CD4-positive, CD25-positive, alpha-beta regulatory T cell (primary cell): ENCODE measurements at places on chromosomes 2 and 18.
A peak's percentile ranks its signal among the peaks of the same experiment; 100 is the strongest.

DNA sequence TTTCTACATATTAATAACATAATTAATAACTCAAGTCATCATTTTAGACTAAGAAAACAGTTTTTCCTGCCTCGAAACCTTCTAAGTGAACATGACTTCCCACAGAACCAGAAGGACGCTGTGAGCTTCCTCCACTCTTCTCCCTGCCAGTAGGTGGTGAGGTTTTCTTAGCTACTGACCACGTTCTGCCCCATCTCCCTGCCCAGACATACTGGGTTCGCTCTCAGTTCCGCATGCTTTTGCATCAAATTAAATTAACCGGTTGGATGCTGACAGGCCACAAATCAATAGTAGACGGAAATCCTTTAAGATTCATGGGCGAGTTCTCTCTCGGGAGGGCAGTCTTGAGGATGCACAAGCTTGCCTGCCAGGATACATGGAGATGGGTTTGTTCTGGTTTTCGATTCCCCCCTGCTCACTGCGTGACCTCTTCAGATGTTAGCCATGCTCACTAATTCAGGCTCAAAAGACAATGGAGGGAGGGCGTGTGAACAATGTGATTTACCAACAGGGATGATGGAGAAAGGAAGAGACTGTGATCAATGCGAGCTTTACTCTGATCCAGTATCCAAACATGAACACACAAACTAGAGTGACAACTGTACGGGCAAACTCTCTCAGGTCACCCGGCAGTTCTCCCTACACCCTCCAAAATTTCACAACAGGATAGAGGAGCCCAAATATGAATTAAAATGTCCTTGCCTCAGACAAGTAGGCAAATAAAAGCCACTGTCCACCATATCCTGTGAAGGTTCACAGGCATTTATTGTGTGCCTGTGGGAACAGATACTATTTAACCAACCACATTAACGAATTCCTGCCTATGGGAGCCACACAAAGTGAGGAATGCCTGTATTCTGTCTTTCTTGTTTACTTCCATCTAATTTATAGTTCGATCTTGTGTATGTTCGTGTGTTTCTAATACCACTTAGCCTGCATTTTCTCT is 375.7 kb downstream of the EIPR1 start:
- DNase-seq: no peak

GRCh38 chr2:73020306-73020656 is 51.2 kb downstream of the SFXN5 start:
- no peak for DNase-seq

GRCh38 chr18:43642727-43643330 is 365.5 kb upstream of the SYT4 start:
- DNase-seq: no peak

DNA sequence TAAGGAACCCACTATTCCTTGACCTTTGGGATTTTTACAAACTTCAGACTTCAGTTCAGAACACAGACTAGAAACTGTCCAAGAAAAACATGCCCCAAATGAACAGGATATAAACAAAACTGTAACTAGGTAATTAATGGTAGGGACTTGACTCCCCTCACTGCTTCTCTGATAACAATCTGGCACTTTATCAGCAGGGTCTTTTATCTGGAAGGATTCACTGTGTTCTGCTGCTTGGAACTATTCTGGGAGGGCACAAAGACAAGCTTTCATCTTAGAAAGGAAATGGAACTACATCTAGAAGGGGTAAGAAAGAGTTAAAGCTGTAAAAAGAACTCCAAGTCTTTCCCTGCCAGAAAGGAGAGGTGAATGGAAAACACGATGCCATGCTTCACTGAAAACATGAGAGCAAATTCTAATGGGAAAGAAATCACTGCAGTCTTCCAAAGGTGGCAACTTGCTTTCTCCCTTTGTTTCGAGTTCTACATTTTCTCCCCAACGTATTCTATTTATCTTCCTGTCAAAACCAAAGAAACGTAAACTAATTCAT is 181.2 kb downstream of the THADA start:
- DNase-seq: no peak

GRCh38 chr2:214135966-214136365 is 274.9 kb upstream of the VWC2L start:
- DNase-seq: no peak

GRCh38 chr2:231139796-231140195 is 15.0 kb upstream of the HTR2B start:
- DNase-seq: no peak

GRCh38 chr2:51710222-51710621 is 678.3 kb upstream of the NRXN1 start:
- DNase-seq: peak; percentile 1

DNA sequence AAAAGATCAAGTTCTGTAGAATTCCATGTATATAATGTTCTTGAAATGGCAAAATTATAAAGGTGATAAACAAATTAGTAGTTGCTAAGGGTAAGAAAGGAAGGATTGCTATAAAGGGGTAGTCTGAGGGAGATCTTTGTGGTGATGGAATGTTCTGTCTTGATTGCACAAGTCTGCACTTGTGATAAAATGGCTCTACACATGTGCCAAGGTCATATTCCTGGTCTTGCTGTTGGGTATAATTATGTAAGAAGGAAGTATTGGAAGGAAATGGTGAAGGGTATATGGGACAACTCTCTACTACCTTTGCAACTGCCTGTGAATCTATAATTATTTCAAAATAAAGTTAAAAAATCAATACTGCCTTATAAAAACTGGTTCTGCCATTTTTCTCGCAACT is 15.3 kb downstream of the SGPP2 start:
- no peak for DNase-seq

DNA sequence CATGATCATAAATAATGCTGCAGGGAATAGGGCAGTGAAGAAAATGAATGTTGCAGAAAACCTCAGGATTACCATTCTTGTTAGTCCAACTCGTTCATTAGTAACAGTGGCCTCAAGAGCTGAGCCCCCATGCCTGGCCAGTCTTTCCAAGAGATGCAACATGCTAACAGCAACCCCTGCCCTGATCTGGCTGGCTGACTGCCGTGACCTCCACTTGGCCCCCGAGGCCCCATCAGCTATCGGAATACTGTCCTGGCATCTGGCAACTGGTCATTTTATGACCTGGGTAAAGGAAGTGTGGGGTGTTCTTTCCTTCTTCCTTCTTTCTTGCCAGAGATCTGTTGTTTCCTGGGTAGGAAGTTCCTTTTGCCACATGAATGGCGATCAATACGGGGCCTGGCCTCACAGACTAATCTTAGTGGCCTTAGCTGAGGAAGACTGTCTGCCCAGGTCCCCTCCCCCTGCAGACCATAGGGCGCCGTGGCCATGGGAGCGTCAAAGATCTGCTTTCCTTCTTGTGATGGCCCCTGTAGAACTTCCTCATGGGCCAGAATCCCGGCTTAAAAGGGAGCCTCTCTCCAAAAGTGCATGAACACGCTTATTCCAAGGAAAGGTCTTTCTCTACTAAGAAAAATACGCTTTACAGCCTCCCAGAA is 10.6 kb upstream of the TRABD2A start:
- DNase-seq: no peak

DNA sequence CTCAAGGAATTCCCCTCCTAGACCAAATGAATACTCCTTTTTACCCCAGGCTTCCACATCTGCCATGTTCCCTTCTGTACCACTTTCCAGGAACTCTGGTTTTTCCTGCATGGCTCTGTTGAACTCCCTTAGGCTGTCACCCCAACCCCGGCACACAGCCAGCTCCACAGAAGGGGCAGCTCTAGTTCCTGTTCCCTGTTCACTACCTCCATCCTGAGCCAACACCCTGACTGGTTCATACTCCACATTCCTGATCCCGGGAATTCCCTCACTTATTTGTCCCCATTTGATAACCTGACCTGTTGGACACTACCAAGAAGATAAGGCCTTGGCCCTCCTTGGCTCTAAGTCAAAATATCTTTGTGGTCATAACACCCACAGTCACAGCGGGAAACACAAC is 280.9 kb upstream of the RAB6C start:
- DNase-seq: no peak

GRCh38 chr2:144663207-144663606 is 143.3 kb upstream of the ZEB2 start:
- no peak for DNase-seq

DNA sequence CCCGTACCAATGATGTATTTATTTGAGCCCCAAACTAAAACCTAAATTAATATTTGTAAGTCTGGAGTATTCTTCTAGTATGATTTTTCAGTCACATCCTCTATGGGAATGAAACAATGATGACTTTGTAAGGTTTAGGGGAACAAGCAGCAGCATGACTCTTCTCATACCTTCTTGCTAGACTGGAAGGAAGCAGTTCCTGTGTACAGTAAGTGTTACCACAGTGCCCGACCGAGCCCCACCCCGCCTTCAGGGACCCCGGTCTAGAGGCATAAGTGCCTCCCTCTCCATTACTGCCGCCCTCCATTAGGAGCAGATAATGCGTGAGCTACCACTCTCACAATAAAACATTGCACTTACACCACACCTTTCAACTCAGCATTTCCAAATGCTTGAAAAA is 599.3 kb downstream of the ARHGAP15 start:
- no peak for DNase-seq

DNA sequence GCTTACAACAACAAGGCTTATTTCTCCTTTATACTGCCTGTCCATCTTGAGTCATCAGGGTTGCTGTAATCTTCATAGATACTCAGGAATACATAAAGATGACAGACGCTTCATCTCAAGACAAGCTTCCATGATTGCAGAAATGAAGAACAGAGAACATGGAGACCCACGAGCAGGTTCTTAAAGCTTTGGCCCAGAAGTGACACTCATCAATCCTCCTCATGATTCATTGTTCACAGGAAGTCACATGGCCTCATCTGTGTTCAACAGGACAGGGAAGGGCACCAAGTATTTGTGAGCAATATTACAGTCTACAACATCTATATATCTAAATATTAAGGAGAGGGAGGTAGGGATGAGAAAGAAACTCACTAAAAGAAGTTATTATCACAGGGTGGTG is 36.5 kb upstream of the PGAP1 start:
- DNase-seq: no peak

GRCh38 chr18:11155034-11155759 is 5.8 kb upstream of the PIEZO2 start:
- no peak for DNase-seq

DNA sequence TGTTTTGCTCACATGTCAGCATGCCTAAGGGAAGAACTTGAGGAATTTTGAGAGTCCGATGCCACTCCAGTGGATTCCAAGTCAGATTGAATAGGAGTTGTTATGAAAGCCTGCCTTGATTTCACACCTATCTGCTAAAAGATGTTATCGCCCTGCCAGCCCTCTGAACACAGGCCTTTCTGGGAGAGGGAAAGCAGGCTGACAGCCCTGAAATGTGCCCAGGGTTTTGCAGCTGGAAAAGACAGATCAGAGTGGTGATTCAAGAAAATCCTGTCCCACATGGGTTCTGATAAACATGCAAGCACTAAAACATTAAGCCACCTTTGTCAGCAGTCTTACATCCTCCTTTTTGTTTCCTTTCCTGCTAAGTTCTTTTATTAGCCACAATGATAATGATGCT is 1752.9 kb upstream of the CELF4 start:
- DNase-seq: no peak

GRCh38 chr2:183505911-183506310 is 381.7 kb downstream of the NUP35 start:
- DNase-seq: no peak

DNA sequence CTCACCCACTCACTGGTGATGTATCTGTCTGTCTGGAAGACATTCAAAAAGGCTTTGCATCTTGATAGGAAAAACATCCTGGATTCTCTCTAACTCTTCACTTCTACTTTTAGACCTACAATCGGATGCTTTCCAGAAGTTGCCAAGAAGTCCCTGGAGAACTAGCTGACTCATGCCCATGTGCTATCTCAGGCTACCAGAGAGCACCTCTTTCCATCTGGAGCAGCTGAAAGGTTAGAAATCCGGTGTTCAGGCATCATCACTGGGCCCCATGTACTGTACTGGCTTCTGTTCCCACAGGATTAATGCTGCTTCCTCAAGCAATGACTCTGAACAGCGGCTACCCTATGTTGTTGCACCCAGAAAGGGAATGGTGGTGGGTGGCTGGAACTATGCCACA is 259.0 kb downstream of the NBAS start:
- DNase-seq: no peak
